ENCODE measurements at places on chromosomes 7 and 10.

DNA sequence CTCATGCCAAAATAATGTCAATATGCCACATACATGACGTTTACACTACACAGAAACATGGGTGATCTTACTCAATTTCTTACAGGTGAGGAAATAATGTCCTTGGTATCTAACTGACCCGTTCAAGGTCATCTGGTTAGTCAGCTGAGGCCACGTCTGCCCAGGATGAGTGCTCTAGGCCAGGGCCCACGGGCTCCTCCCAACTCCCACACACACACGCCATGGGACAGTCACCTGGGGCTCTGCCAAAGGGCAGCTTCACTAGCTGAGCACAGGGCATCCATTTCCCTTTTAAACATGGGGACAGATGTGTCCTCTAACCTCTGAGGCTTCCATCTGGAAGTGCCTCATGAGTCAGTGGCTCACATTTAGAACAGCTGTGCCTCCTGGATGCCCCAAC is 123.9 kb downstream of the TNS3 start:
- DNase-seq = peak; percentile 68

- DNase-seq = no peak
Measured at GRCh38 chr7:105127179-105127578, 113.2 kb downstream of the KMT2E start.

DNA sequence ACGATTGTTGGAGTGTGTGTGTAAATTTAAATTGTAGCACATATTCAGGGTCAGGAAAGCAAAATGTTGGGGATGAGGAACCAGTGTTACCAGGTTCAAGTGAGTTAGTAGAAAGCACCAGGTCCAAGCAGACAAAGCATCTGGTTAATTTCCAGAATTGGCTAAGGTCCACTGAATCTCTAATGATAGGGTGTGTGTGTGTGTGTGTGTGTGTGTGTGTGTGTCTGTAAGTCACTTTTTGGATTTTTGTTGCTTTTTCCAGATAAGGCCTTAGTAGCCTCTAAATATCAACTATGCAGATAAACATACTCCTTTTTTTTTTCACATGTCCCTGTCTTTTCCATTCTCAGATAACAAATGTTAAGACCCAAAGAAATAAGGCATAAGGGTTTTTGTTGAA is 36.6 kb upstream of the FMC1 start:
- DNase-seq = no peak

- DNase-seq = no peak
Measured at GRCh38 chr10:95214793-95215192, 20.8 kb downstream of the ACSM6 start.

DNA sequence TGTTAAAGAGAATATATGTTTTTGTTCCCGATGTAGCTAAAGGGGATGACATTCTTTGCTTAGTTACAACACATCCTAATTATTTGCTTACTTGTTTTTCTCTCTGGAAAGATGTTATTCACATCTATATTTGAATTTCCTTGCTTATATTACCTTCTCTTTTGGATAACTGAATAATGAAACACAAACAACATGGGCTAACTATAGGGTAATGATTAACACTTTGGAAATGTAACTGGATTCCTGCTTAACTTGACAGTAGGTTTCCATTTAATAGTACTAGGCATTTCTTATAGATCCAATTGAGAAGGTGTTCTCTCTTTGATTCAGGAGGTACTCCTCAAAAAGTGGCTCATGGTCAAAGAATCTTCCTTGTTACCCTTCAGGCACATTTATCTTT is 141.1 kb downstream of the CCSER2 start:
- no peak for DNase-seq

GRCh38 chr7:26618898-26619297 is 245.5 kb downstream of the SKAP2 start:
- no peak for DNase-seq

GRCh38 chr10:30542895-30543288 is 86.7 kb downstream of the LYZL2 start:
- DNase-seq = no peak

DNA sequence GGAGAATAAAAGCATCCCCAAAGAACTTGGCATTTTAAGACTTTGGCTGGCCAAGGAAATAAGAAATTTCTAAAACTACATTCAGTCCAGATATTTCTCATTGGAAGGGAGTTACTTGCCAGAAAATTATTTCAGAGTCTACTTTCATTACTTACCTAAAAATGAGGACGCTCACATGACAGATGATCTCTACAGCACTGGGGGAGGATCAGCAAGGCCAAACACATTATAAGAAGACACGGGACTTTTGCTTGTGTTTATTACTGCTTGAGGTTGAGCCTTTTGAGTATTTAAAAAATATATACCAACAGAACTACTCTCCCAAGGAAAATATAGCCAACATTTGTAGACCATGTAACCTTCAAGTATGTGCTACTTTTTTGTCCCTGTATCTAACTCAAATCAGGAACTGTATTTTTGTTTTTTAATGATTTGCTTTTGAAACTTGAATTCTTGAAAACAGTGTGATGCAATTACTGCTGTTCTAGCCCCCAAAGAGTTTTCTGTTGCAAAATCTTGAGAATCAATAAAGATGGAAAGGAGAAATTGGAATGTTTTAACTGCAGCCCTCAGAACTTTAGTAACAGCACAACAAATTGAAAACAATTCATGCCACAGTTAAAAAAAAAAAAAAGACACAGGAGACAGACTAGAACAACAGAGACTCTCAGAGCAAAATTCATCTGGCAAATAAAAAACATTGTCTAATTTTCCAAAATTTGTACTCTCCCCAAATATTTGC is 128.1 kb downstream of the ZNF438 start:
- DNase-seq = no peak

GRCh38 chr7:2038931-2039728 is 193.6 kb downstream of the MAD1L1 start:
- DNase-seq = peak; percentile 23

DNA sequence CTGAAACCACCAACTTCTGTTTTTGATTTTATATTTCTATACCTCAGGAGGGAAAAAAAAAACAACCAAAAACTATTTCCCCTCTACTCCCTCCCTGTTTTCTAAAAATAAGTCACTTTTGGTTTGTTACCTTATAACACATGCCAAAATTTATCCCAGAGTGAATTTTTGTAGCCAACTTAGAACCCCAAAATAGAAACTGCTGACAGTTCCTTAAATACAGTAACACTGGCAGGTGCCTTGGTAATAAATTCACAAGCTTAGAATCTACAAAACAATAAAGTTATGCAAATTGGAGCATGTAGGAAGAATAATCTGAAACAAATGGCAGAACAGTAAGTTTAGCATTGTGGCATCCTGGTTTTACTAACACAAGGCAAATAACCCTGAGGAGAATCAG is 165.0 kb upstream of the HDAC9 start:
- no peak for DNase-seq

GRCh38 chr10:59808896-59809643 is 55.8 kb upstream of the MRLN start:
- peak; percentile 77 for DNase-seq

GRCh38 chr10:43943119-43943817 is 294.6 kb upstream of the ZNF32 start:
- DNase-seq = no peak

GRCh38 chr7:135522509-135522908 is 12.6 kb upstream of the CNOT4 start:
- DNase-seq = no peak

DNA sequence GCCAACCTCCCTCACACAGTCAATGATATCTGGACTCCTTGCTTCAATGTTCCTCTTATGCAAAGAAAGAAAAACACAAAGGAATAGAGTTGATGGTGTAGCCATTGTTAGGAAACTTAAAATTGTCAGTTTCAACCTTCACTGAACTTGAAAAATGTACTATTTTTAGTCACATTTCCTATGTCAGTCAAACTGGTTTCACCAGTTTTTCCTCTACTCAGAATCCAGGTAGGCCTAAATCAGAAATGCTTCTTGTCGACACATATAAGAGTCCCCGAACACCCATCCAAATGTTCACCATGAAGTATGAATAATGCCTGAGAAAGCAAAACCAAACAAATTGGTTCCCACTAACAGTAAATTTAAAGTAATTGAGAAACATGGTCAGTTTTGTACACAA is 42.4 kb upstream of the ZMYND11 start:
- DNase-seq = no peak

DNA sequence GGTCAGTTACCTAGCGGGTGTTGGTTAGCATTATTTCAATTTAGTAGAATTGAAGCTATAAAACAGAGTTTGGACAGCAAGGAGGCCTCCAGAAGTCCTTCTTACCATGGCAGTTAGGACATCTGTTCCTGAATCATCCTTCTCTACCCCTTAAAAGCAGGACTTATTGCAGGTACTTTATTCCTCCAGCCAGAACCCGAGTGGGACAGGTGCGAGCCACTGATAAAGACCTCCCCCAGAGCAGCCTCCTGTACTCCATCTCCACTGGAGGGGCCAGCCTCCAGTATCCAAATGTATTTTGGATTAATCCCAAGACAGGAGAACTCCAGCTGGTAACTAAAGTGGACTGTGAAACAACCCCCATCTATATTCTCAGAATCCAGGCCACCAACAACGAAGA is 54.6 kb downstream of the CDHR3 start:
- no peak for DNase-seq

- DNase-seq = peak; percentile 45
Measured at GRCh38 chr7:2478399-2478785, 2.2 kb upstream of the GRIFIN start.

Measured in cardiac fibroblast (primary cell).